ENCODE measurements at places on chromosomes 2 and 18. TPM values are rescaled to one million over a fixed set of nuclear protein-coding genes. Genes with fewer than 3 reads are reported as not detected.

DNA sequence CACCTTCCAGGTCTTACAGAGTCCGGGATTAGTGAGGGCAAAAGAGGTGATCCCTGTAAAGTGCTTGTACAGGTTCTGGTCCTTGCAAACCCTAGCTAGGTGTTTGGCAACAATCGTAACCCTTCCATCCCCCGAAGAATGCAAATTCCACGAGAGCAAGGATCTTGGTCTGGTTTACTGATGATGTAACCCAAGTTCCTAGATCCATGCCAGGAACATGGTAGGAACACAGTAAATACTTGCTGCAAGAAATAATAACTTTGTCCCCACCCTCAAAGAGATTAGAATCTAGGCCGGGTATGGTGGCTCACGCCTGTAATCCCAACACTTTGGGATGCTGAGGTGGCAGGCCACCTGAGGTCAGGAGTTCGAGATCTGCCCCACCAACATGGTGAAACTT is 6.8 kb upstream of the NEU2 start:
- DNase-seq: no peak

DNA sequence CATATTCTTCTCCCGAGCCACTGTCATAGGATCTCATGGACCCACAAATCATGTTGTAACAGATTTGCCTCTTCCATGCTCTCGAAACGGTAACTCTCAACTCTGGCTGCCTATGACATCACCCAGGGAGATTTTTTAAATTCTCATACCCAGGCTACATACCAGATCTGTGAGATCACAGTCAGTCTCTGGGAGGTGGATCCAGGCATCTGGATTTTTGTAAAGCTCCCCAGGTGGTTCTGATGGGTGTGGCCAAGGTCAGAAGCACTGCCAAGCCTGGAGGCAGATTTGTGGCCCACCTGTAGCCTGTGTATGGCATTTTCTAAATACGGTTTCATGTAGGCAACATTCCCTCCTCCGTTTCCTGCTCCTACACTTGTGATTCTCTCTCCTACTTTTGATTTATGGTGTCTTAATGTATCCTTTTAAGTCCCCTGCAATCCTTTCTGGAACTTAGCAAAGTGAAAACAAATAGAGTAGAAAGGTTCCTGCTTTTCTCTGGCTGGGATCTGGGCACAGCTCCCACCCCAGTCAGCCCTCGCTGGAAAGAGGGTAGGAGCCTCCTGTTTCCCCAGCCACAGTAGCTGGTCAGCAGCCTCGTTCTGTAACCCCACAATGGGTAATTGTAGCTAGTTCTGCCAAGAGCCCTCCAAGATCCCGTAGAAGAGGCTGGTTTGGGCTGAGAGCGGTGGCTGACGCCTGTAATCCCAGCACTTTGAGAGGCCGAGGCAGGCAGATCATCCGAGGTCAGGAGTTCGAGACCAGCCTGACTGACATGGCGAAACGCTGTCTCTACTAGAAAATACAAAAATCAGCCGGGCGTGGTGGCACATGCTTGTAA is 96.2 kb downstream of the KLHL29 start:
- DNase-seq: no peak

GRCh38 chr2:223297788-223298187 is 245.8 kb downstream of the KCNE4 start:
- DNase-seq: no peak

DNA sequence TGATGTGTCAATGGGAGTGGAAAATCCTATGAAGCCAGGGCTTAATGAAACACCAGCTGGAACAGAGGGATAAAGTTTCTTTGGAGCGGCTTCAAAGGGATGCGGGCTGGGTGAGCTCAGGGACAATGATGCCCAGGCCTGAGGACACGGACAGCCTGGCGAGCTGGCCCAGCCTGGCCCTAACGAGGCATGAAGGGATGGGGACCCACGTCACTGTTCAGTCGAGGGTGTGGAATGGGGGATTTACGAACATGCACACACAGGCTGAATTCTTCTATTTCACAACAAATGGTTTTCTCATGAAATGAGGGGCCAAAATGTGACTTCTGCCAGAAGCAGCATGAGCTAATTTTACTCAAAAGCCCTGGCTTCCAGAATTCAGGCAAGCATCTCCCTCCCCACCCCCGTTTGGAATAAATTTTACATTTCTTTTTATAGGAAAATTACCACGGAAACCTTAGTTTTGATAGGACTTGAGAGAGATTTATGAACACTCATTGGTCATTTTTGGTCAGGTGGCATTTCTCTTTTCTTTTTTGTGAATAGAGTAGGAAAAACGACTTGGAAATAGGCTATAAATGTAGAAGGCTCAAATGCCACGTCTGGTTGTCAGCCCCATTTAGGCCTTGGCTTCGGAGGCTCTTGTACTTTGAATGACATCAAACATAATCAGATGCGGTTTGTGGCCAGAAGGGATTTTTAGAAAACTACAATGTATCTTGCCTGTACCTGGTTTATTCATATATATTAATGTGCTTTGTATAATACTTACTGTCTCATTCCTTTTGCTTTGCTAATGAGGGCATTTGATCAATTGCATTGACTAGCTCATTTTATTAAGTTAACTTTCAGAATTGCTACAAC is 893.8 kb upstream of the CELF4 start:
- no peak for DNase-seq

DNA sequence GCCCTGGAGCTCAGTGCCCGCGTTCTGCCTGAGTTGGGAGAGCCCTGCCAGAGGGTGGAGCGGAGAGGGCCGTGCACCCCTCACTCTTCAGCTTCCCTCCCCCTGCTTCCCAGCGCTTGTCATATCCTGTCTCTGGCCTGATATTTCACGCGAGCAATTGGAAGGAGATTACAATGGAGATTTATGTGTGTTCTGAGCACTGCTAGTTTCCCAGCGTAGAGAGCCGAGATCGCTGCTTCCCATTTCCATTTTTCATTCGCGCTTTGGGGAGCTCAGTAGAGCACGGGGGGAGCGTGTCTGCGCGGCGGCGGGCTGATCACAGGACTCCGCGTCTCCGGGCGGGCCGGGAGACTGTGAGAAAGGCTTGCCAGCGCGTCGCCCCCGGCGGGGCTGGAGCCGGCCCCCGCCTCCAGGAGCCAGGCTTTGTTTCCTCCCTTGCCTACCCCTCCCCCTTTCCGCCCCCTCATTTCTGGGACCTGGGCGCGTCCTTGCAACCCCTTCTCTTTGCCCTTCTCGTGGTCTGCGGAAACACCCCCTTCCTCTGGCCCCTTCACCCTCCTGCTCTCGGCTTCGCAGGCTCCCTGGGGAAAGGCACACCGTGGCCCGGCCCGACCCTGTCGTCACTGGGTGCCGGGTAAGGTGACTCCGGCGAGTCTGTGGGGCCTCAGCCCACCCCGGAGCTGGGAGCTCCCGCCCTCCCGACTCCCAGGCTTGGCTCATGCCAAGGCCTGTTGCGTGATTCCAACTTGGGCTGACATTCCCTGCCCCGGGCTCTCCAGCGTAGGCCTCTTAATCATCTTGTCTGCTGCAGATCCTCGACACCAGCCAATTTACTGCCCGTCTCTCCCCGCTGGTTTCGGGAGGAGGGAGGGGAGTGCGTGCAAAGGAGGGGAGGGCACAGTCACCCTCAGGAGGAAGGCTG is 5.8 kb downstream of the DLX2 start:
- DNase-seq: no peak

GRCh38 chr2:5230855-5231254 is 461.3 kb upstream of the SOX11 start:
- no peak for DNase-seq

GRCh38 chr2:121561617-121562268 is 31.1 kb downstream of the RNU4ATAC start:
- no peak for DNase-seq

DNA sequence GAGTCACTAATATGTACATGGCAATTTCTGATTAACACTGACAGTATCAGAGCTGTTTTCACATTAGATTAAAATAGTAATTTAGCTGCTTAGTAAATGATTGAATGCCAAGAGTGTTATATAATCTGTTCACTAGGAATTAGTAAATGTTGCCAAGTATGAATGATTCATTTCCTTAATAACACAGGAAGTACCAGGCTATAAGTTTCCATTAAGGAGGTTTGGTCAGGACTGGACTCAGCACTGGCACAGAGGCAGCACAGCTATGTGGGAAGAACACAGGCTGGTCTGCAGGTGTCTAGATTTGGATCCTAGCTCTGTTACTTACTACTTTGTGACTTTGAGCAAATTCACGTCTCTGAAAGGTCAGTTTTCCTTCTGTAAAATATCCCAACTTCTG is 97.2 kb downstream of the TDRD15 start:
- no peak for DNase-seq

DNA sequence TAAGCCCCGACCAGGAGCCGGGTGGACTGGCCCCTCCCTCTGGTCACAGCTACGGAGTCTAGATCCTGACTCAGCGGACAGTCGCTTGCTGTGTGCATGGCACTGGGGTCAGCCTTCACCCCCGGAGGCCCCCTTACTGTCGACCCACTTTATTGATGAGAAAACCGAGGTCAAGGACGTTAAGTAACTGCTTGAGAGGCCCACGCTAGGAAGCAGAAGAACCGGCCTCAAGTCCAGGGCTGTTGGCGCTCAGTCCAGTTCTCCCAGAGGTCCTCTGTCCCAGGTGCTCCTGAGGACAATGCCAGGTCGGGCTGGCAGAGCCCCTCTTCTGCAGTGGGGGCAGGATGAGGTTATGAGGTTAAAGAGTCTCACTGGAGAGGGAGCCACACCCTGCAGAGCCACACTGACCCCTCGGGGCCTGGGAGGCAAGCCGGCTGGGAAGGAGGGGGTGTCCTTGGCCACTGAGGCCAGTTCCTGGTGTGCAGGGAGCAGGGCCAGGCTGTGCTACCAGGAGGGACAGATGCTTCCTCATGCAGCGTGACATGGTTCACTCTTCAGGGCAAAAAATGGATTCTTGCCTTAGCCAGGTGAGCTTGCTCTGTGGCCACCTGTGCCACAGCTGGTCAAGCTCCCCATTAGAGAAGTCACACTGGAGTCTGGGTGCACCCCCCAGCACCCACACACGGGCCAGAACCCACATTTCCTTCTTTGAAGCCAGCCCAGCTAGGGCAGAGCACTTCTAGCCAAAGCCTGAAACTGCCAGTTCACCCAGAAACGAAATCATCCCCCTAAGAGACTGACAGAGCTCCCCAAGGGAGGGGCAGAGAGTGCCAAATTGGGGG is 47.3 kb upstream of the HPCAL1 start:
- no peak for DNase-seq

Gene TXNDC2
- not detected for total RNA-seq

Gene TRIM43
- total RNA-seq: not detected

Gene ABCG5
- not detected for total RNA-seq

Gene TGFA
- total RNA-seq: not detected

All from GM12878 (cell line).